ENCODE measurements at places on chromosomes 3 and 15.
A peak's percentile ranks its signal among the peaks of the same experiment; 100 is the strongest.

DNA sequence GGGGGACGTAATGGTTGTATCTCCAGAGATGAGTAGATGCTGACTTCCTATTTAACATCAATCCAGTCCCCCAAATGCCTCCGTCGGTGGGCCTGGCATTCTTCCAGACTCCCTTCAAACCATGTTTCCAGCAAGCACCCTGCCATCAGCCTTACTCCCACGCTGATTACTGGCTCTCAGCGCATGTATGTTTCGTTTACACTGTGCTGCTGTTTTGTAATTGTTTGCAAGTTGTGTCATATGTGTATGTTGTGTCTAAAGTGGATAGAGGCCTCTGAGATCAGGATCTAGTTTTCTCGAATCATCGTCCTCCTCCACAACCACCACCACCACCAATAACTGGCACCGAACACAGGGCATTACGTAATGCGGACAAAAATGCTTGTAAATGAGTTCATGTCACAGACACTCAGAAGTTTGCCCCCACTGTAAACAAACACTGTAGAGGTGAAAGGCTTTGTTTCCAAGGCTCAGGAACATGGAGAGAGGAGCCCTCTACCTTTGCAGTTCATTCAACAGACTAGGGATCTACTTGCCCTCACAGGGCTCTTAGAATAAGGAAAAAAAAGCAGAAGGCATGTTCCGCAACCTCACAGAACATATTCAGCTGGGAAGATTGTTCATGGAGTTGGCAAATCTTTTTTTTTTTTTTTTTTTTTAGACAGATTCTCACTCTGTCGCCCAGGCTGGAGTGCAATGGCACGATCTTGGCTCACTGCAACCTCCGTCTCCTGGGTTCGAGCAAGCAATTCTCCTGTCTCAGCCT, 46.1 kb upstream of the SEMA4B start:
- H3K4me1 ChIP-seq, result peaks cover 4% of the 10 kb centered on the region
- H3K27me3 ChIP-seq, result no peaks in the 10 kb centered on the region
- DNase-seq, result no peak

DNA sequence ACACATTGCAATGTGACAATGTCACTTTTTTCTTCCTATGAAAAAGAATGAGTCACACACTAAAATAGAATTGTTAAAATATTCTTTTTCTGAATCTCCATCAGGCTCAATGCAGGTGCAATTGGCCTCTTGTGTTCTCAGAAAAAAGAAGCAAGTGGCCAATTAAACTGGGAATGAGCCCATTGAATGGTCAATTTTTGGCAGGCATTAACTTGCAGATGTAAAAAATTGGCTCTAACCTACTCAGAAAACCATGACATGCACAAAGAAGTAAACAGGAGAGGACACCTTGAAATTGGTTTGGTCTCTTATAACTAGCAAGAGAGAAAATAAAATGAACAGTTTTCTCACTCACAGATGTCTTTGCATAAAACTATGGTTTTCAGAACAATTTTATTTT, 820.8 kb downstream of the TBL1XR1 start:
- no peaks in the 10 kb centered on the region for H3K4me1 ChIP-seq
- no peak for DNase-seq
- no peak overlapping the region for H3K4me3 ChIP-seq

- no peaks in the 10 kb centered on the region for H3K27me3 ChIP-seq
- H3K4me1 ChIP-seq, result no peaks in the 10 kb centered on the region
- no peak overlapping the region for H3K4me3 ChIP-seq
- no peak for DNase-seq
- H3K36me3 ChIP-seq, result no peaks in the 10 kb centered on the region
- no peak overlapping the region for H3K27ac ChIP-seq
Observed at GRCh38 chr3:104610730-104611652, 755.7 kb upstream of the ALCAM start.

DNA sequence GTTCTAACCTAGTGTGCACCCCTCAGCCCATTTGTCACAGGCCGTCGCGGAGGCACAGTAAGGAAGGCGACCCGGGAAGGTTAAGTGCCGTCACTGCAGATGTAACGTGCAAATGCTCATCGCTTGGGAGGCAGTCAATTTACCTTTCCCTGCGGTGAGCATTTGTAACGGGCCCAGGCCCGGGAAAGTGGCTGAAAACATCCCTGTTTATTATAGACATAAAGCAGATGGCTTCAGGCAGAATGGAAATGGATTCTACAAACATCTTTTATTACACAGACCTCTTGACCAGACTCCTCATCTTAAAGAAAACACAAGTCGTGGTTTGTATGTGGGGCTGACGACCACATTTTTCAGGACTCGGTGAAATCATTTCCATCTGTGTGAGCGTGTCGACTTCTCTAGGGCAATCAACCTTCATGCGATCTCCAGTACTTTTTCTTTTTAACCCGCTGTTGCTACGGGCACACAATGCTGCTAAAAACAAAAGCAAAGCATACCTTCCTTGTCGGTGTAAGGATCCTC, 43.6 kb downstream of the NMNAT3 start:
- no peaks in the 10 kb centered on the region for H3K36me3 ChIP-seq
- H3K4me3 ChIP-seq, result no peak overlapping the region
- no peaks in the 10 kb centered on the region for H3K4me1 ChIP-seq
- H3K27me3 ChIP-seq, result no peaks in the 10 kb centered on the region
- no peak for DNase-seq

GRCh38 chr3:51280176-51280575, 104.9 kb upstream of the MANF start:
- H3K4me1 ChIP-seq, result no peaks in the 10 kb centered on the region
- no peak for DNase-seq
- no peak overlapping the region for H3K27ac ChIP-seq

- H3K4me3 ChIP-seq, result no peak overlapping the region
- peak overlapping the region; percentile 9 for H3K27ac ChIP-seq
- H3K4me1 ChIP-seq, result no peaks in the 10 kb centered on the region
- H3K27me3 ChIP-seq, result no peaks in the 10 kb centered on the region
- peak; percentile 90 for DNase-seq
Observed at GRCh38 chr3:29065211-29065785, 215.6 kb upstream of the RBMS3 start.

DNA sequence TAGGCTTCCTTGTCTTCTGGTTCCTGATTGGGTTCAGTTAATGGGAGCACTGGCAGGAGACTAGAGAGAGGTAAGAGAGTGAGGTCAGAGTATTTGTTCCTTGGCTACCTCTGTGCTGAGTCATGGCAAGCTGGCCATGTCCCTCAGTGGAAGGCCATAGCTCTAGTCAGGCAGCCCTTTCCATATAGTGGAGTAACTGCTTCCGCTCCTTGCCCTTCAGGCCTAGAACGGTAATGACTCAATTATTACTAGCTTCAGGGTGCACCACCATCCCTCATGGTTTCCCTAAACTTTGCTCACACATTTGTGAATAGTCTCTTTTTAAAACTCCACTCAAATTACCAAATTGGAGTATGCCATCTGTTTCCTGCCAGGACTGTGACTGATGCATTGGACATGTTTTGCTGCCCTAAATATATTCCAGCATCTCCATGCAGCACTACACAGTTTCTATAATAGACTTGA, 10.5 kb upstream of the ANO10 start:
- DNase-seq, result no peak
- no peak overlapping the region for H3K4me3 ChIP-seq
- H3K27ac ChIP-seq, result no peak overlapping the region
- H3K27me3 ChIP-seq, result no peaks in the 10 kb centered on the region
- no peaks in the 10 kb centered on the region for H3K4me1 ChIP-seq

DNA sequence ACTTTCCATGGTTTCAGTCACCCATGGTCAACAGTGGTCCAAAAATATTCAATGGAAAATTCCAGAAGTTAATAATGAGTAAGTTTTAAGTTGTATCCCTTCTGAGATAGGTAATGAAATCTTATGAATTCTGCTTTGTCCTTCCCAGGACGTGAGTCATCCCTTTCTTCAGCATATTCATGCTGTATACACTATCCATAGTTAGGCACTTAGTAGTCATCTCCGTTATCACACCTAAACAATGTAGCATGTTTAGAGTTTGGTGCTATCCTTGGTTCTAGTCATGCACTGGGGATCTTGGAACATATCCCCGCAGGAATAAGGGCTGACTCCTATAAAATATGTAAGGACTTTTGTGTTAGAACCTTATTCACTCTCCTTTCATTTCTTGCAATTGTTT, 153.2 kb downstream of the UNC13C start:
- H3K36me3 ChIP-seq, result no peaks in the 10 kb centered on the region
- H3K27me3 ChIP-seq, result no peaks in the 10 kb centered on the region
- no peak overlapping the region for H3K4me3 ChIP-seq
- H3K27ac ChIP-seq, result no peak overlapping the region
- no peaks in the 10 kb centered on the region for H3K4me1 ChIP-seq
- no peak for DNase-seq

DNA sequence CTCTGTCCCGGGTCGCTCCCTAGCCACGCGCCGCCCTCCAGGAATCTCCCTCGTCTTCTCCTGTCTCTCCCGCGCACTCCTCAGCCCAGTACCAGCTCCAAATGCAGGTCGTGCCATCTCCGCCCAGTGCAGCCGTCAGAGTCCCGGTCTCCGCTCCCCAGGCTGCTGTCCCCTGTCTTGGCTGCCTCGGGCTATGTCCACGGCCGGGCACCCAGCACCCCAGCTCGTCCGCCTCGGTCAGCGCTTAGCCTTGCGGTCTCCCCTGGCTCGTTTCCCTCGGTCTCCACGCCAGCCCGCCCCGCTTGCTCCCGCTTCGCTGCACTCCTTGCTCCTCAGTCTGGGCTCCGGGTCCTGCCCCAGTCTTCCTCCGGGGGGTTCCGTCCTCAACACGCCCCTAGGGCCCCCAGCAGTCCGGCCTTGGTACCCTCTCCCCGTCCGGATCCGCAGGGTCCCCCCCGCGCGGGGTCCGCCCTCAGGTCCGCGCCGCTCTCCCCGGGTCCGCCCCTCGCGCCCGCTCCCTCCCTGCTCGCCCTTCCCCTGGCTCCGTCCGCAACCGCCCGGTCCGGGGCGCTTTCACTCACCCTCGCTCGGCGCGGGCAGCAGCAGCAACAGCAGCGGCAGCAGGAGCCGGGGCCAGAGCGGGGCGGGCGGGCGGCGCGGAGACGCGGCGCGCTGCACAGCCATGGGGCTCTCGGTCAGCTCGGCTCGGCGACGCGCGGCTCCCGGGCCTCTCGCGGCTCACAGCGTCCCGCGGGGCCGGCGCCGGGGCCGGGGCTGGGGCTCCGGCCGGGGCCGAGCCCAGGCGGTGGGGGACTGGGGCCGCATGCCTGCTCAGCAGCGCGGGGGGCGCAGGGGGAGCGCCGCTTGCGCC, 462 bp downstream of the IGDCC3 start:
- H3K27me3 ChIP-seq, result peaks cover 25% of the 10 kb centered on the region
- peak overlapping the region; percentile 89 for H3K4me3 ChIP-seq
- H3K4me1 ChIP-seq, result no peaks in the 10 kb centered on the region
- no peak for DNase-seq
- H3K27ac ChIP-seq, result no peak overlapping the region

All from breast epithelium (tissue), 4 donors.